ENCODE measurements at places on chromosomes 7 and 10.

GRCh38 chr10:88386204-88386788, 196.8 kb downstream of the RNLS start:
- no peak for DNase-seq

DNA sequence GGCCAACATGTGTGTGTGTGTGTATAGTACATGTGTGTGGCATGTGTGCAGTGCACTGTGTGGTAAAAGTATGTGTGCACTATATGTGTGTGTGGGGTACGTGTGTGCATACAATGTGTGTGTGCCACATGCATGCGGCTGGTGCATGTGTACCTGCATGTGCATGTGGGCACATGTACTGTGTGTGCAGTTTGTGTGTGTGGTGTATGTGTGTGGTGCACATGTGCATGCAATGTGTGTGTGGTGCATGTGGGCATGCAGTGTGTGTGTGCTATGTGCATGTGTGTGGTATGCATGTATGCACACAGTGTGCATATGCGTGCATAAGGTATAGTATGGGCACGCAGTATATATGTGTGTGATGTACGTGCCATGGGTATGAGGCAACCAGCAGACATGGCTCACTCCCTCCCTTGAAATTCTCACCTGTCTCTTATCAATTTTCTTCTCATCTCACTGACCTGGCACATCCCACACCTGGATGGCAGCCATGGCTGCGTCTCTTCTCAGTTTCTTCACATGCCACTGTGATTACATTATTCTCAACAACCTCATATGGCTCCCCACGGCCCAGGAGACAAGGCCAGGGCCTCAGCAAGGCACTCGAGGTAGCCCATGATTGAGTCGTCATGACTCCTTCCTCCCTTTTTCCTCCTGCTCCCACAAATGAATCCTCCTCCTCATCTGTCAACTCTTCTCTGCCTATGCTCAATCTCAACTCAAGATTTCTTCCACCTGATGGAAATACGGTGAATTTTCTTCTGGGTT, 57.0 kb downstream of the NUDCD3 start:
- DNase-seq: no peak

DNA sequence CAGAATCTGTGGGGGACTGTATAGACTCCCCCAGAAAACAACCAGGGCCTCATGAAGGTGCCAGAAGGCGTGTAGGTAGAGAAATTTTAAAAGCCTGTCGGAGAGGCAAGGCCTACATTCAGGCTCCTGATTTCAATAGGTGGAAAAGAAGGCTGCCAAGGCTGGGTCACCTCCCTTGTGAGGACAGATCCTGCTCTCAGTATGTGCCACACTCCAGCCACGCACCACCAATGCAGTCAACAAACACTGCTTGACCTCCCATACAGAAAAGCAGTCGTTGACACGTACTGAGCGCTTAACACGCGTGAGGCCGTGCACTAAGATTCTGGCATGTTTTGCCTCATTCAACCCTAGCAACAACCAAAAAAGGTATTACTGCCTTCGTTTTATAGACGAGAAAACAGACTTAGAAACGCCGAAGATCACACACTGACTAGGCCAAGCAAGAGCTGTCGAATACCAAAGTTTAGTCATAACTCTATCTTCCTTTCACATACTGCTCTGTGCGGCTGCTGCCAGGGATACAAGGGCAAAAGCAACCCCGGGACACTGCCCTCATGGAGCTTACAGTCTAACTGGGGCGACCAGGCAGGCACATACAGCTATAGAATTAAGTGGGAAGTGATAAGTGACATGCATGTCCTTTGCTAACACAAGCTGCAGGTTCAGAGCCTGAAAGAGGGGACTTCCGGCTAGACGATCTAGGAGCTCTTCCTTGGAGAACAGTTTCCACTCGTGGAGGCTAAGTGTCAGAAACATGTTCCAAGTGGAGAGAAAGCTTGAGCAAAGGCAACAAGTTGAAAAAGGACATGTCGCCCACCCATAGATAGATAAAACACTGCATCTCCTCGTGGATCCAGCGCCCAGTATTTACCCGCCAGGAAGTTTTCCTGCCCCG, 797 bp upstream of the NKX2-3 start:
- DNase-seq: no peak

- DNase-seq: no peak
Measured at GRCh38 chr7:78677391-78677790, 776.1 kb downstream of the MAGI2 start.

- DNase-seq: no peak
Measured at GRCh38 chr7:27397503-27397902, 154.9 kb downstream of the EVX1 start.

GRCh38 chr7:45721686-45722598, 147.8 kb downstream of the ADCY1 start:
- DNase-seq: no peak

- DNase-seq: peak; percentile 21
Measured at GRCh38 chr7:121395494-121395960, 581 bp downstream of the FAM3C start.

GRCh38 chr7:120950539-120951308, at the start of gene ING3:
Gene ING3, plus strand, starts transcription at chr7:120950777. Its CDS starts 120 bp downstream, at chr7:120950897.
- peak; percentile 98 for DNase-seq

DNA sequence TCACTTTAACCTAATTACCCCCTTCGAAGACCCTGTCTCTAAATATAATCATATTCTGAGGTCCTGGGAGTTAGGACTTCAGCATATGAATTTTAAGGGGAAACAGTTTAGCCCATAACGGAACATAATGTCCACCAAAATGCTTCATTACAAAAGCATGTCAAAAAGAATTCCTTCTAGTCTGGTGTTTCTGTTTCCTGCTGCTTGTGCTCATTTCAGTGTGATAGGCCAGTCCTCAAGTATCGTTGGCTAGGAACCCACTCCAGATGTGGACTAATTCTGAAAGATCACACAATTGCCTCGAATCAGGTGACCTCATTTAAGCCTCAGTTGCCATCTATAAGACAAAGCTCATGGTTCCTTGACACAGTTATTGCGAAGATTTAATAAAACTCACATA, 29.6 kb downstream of the INPP5F start:
- no peak for DNase-seq

GRCh38 chr10:129949891-129950291, 14.2 kb downstream of the EBF3 start:
- no peak for DNase-seq

- DNase-seq: no peak
Measured at GRCh38 chr7:20306180-20306946, 24.3 kb upstream of the ITGB8 start.

DNA sequence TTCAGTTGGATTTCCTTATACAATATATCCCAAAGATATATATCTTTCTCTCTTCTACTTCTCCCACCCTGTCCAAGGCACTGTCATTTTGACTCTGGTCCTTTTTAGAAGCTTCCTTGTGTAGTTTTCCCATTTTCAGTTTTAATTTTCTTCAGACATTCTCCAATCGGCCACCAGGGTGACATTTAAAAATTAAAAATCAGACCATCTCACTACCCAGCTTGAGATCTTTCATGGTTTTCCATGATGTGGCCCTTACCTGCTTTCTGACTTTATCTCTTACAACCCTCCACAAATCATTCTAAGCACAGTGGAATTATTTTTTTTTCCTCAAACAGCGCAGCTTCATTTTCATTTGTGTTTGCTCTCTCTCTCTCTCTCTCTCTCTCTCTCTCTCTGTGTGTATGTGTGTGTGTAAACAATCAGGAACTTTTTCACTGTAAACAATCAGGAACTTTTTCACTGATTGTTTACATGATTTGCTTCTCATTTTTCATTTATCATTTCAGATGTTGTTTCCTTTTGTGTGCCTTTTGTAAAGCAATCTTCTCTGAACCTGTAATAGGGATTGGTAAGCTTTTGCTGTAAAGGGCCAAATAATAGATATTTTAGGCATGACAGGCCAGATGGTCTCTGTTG, 348.9 kb downstream of the ATRNL1 start:
- DNase-seq: no peak

GRCh38 chr7:148883266-148884048, 634 bp downstream of the EZH2 start:
- peak; percentile 41 for DNase-seq

DNA sequence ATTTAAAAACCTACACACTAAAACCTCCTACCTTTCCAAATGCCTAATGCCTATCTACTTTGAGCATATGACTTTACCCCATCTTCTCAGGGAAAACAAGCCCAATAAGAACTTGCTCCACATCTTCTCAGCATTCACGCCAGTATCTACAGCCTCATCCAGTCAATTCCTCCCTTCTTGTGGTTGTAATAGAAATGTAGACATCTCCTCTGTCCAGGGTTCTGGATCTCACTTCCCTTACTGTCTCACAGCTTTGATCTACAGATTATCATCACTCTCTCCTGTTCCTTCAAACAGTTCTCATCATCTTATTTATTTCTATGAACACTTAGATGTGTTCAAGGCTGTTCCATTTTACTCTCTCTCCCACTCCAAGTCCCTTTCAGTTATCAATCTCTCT, 70.4 kb upstream of the NOBOX start:
- no peak for DNase-seq

- DNase-seq: no peak
Measured at GRCh38 chr10:88108115-88108610, 244.7 kb downstream of the PTEN start.

- DNase-seq: no peak
Measured at GRCh38 chr10:78740976-78741915, 327.5 kb upstream of the ZMIZ1 start.

- DNase-seq: no peak
Measured at GRCh38 chr10:51972733-51973346, 273.4 kb upstream of the CSTF2T start.

GRCh38 chr7:53431901-53432300, 396.5 kb downstream of the POM121L12 start:
- no peak for DNase-seq

- no peak for DNase-seq
Measured at GRCh38 chr10:9069136-9069535, 1014.6 kb downstream of the GATA3 start.

DNA sequence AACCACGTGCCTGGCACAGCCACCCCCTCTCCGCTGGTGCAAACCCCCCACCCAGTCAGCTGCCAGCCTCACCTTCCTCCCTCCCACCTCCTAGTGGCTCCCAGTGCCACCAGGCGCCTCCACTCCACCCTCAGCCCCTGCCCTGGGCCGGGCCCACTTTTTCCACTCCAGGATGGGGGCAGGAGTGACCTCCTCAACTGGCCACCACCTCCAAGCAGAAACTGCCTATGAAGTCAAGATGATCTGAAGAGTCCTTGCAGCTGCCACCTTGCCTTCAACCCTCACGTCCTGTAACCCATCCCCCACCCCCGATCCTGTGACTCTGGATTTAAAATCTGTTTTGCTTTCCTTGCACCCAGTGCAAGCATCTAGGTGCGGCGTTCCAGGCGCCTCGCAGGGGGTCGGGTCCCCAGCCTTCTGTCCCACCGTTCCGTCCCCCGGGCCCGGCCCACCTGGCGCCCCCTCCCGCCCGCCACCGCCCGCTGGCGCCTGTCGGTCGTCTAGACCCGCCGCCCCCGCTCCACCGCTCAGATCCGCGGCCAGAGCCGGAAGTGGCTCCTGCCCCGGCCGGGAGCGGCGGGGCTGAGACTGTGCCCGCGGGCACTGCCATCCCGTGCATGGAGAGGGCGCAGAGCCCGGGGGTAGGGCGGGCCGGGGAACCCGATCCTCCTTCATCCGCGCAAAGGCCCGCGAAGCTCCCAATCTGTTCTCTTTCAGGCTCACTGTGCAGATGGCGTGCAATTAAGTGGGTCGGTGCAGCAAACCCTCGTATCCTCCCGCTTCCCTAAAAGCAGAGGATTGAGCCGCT, 51.2 kb upstream of the GTF2I start:
- no peak for DNase-seq

GRCh38 chr10:103204353-103205255, 11.5 kb upstream of the NT5C2 start:
- no peak for DNase-seq

DNA sequence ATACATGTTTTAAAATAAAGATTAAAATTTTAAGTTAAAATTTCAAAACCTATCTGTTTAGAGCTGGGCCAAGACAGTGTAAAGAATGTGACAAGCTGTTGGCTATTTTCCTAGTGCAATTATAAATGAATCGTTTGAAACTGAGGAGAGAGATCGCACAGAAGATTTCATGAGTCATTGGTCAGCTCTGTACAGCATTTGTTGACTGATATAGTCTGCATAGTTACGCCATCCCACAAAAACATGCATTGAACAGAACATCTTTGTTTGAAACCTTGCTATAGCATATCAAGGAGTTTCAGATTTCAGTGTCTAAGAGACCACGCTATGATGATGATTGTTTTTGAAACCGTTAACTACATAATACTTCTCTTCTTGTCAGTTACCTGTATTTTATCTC, 1.3 kb upstream of the C10orf67 start:
- DNase-seq: no peak

GRCh38 chr10:4353059-4353655, 472.9 kb upstream of the AKR1E2 start:
- DNase-seq: no peak

DNA sequence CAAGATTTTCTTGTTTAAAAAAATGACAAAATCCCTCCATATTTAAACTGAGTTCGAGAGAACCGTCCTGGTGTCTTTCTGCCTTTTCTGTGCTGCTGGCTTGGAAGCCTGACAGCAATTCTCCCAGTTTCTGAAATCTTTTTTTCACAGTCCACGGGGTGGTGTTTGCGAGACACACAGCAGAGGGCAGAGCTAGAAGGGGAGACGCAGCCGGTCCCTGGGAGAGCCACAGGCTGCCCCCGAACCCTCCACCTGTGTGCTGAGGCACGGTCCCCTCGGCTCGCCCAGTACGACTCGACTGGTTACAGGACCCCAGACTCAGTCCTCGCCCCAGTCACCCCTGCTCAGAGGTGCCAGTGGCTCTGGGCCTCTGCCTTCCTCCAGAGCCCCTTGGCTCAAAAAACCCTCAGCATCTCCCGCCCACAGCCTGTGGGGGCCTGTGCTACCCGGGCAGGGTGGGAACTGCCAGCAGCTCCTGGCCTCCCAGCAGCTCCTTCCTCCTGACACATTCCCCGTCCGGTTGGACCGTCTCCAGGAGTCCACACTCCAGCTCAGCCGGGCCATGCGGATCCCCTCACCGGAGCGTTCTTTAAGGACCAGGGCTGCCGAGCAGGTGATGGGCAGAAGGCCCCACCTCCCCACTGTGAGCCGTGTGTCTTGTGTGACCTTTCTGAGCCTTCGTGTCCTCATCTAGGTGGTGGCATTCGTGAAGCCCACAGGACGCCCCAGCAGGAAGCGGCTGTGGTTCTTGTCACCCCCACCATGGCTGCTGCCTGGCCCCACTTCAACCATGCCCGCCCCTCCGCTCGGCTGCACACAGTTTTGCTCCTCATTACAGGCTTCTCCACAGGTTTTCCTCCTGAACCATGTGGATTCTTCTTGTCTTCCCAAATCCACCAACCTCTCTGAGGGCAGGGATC, 52.3 kb upstream of the EN2 start:
- no peak for DNase-seq

DNA sequence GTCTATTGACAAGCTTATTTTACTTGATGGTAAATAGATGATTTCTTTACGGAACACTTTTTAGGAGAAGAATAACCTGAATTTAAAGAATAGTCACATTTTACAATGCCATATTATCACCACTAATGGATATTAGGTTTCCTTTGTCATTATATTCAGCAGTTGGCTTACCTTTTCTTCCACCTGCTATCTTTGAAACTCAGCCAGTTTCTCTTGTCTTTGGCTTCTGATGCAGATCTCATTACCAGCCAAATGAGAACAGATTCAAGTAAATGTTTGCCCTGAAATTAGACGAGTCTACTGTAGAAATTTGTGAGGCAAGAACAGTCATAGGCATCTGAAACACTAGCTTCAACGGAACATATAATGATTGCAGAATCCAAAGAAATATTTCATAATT, 85.5 kb upstream of the OIT3 start:
- DNase-seq: no peak

- DNase-seq: no peak
Measured at GRCh38 chr10:85791818-85792532, 574.6 kb downstream of the GRID1 start.
